Stimulated activated naive CD8-positive, alpha-beta T cell treated with anti-CD3 and anti-CD28 coated beads, Interleukin-15, amount 100 ng/mL, for 72 hours (primary cell): ENCODE measurements at places on chromosomes 4 and X.

GRCh38 chr4:67512501-67512900, 32.8 kb downstream of the CENPC start:
- no peak for DNase-seq

DNA sequence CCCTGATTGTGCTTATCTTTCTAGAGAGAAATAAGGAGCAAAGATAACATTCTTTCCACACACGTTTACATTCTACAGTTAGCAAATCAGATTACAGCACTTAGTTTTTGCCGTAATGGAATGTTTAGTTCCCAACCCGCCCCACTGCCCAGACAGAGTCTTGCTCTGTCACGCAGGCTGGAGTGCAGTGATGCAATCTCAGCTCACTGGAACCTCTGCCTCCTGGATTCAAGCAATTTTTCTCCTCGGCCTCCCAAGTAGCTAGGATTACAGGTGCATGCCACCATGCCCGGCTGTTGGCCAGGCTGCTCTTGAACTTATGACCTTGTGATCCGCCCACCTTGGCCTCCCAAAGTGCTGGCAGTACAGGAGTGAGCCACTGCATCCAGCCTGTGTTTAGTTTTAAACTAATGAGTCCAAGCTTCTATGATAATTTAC, 8.4 kb upstream of the PRPS1 start:
- DNase-seq = no peak

- DNase-seq = no peak
Observed at GRCh38 chrX:118551426-118551825, 55.8 kb downstream of the DOCK11 start.

DNA sequence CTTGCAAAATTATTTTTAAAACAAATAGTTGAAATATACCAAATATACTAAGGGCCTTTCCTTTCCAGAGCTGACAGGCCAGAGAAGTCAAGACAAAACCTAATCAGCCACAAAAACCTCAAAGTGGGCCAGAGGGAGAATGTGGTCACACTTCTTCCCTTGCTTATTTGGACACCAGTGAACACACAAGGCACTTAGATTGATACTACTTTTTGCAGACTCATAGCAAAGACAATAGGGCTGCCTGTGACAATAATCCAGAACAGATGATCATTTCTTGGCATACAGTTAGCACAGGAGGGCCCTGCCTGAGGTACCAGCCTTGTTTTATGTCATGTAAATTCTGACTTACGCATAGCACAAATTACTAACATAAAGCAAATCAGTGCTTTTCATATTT, 215.7 kb upstream of the NEIL3 start:
- no peak for DNase-seq

GRCh38 chr4:94414907-94415306, 36.8 kb upstream of the PDLIM5 start:
- DNase-seq = no peak

DNA sequence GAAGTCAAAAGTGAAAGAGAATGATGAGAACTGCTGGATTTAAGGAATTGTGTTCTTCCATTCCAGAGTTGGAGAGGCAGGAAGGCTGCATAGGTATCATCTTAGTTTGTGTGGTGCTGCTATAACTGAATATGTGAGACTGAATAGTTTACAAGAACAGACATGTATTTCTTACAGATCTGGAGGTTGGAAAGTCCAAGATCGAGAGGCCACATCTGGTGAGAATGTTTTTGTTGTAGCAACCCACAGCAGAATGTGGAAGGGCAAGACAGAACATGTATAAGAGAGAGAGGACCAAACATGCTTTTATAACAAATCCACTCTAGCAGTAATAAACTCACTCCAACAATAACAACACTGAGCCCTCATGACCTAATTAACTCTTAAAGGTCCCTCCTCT, 408.6 kb downstream of the FAM47B start:
- DNase-seq = no peak

- no peak for DNase-seq
Observed at GRCh38 chr4:12270546-12270945, 841.9 kb upstream of the HS3ST1 start.

- DNase-seq = no peak
Observed at GRCh38 chrX:5080791-5081190, 1147.9 kb downstream of the NLGN4X start.

GRCh38 chrX:143536176-143536575, 18.9 kb upstream of the SPANXN3 start:
- DNase-seq = no peak

DNA sequence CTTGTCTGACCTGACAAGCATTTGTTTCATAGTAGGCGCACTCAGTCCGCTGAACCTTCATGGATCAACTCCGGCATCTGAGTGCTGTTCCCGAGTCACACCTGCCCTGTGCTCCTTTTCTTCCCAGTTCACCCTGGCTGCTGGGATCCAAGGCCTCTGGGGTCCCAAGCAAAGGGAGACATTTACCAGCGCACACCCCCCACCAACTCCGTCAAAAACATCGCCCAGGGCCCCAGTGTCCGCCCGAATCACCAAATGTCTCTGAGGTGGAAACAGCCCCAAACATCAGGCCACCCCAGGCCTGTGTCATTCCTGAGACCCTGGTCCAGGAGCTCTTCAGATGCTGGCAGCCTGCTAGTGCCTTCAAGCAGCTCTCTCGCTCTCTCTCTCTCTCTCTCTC, 5.1 kb downstream of the BLOC1S4 start:
- no peak for DNase-seq

- no peak for DNase-seq
Observed at GRCh38 chr4:146329050-146329716, 114.8 kb downstream of the REELD1 start.

- DNase-seq = no peak
Observed at GRCh38 chr4:180727478-180727877, 1515.7 kb upstream of the TENM3 start.

DNA sequence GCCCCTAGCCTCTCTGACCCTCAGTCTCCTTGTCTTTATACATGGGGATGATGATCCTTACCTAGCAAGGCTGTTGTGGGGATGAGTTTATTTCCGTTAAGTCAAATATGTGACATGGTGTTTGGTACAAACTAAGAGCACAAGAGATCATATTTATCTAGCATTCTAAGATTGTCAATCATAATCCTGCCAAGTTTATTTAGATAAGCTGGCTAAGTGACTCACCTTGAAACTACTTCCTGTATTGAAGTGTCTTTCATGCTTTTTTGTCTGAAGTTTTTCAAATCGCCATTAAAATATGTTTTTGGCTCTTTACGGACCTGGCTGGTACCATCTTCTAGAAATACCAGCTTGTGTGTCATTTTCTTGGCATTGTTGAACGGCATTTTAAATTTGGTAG, 30.7 kb downstream of the MAP7D3 start:
- DNase-seq = no peak

DNA sequence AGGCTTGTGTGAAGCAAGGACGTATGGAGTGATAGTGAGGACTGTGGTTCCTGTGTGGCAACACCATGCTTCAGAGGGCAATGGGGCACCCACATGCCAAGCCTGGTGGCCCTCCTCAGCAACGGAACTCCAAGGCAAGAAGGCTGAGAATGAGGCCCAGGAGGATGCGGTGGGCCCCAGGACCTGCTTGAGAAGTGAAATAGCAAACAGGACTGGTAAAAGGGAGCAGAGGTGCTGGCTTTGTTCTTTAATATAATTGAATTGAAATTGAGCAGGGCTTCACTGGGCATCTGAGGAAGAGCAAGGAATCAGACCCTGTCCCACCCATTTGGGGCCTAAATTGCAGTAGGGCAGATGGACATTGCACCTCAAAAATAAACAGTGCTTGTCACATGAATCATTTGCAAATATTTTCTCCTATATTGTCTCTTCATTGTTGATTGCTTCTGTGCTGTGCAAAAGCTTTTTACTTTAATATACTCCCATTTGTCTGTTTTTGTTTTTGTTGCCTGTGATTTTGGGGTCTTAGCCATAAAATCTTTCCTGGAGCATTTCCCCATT, 2.3 kb downstream of the TMEM187 start:
- DNase-seq = no peak

GRCh38 chrX:143664302-143664701, 28.4 kb upstream of the SLITRK4 start:
- no peak for DNase-seq

- DNase-seq = no peak
Observed at GRCh38 chr4:92864096-92864495, 560.3 kb downstream of the GRID2 start.

DNA sequence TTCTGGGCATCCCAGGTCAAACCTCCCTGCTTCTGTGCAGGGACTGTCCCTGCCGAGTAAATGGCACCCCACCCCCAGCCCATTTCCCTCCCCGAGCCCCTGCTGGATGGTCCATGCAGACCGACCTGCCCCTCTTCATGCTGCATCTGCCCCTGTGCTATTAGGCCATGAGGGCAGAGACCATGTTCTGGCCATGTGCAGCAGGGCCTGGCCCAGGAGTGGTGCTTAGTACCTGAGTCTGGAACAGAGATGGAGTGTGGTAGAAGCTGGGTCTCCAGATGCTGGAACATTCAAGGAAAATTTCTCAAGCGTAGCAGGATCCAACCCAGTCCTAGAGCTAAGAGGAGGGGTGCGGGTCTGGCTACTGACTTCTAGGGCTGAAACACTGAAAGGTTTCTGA, 15.3 kb upstream of the UBA1 start:
- DNase-seq = no peak

GRCh38 chrX:13376857-13377549, 57.1 kb upstream of the ATXN3L start:
- DNase-seq = peak; percentile 8

DNA sequence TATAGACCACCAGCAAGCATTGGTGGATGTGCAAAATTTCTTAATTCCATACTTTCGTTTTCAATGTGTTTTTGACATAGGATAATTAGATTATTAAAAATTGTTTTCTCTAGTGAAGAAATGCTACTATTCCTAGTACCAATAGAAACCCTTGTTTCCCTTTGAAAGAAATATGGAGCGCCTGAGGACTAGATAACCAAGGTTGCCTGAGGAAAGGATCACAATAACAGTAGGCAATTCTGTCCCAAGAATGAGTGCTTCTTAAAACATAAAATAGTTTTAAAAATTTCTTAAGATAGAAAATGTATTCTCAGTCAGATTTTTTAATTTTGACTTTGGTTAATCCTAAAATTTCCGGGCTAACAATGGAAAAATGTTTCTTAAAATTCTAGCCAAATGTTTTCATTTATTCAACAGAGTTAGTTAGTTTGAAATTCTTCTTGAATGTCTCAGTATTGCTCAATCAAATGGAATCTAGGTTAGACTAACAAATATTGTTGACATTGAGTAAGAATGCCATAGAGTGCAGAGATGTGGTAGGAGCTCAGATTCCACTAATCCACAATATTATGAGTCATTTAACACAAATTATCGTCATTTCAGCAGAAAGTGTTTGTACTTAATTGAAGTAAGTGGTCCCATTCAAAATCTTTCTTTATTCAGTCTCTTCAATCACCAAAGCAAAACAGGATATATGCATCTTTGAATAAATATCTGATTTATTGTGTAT, 666.0 kb downstream of the GRID2 start:
- DNase-seq = no peak

GRCh38 chr4:86564795-86565194, 29.3 kb upstream of the PTPN13 start:
- no peak for DNase-seq

- DNase-seq = no peak
Observed at GRCh38 chr4:47798165-47798564, 39.7 kb downstream of the CORIN start.

DNA sequence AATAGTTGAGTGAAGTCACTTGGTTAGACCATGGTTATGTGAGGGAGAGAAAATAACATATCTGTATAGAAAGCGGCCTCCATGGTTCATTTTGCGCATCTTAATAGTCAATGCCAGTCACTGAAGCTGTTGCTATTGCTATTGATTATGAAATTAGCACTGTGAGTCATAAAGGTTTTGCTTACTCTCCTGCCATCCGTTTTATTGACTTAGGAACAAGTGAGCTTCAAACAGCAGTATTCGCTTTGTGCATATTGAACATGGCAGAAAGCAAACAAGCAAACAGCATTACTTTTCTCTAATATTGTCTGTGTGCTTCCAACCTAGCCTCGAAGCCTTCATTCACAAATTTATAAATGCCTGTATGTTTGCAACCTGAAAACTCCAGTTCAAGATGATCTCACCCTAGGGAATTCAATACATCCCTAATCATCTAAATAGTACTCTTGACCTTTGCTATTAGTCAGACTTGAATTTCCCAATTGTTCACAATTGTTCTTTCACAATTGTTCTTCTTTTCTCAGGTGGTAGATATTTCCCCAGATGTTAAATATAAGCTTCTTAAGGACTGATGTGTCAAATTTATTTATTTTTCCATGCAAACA, 55.9 kb upstream of the GABRA2 start:
- no peak for DNase-seq

GRCh38 chr4:128766781-128767180, 42.7 kb upstream of the JADE1 start:
- DNase-seq = no peak

DNA sequence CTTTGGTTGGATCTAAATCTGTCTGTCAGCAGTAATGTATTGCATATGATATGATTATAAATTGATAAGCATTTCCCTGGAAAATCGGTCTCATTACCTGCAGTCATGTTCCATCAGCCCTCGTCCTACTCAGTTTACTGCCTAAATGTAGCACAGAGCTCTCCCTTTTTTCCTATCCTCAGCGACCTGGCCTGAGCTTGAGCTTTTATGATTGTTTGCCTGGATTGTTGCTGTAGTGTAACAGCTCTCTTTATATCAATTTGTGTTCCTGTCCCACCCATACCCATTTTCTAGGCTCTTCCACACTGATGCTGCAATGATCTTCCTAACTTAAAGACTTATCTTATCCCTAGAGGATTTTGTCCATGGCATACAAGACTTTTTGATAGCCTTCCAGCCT, 95.7 kb downstream of the FRAS1 start:
- no peak for DNase-seq

DNA sequence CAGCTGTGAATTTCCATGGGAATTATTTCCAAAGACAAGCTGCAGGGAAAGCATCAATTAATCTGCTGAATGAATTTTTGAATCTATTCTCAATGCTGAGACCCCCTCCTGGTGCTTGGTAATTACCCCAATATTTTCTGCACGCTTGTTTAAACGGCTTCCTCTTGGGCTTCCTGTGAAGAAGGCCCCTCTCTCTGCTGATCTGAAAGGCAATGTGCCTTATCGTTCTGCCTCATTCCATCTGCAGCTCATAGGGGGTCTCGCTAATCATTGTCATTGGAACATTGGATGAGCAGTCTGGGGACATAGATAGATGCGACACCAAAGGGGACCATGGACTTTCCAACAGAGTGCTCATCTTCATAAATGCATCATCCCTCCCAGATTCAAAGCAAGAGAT, 851.6 kb downstream of the PDHA2 start:
- no peak for DNase-seq

DNA sequence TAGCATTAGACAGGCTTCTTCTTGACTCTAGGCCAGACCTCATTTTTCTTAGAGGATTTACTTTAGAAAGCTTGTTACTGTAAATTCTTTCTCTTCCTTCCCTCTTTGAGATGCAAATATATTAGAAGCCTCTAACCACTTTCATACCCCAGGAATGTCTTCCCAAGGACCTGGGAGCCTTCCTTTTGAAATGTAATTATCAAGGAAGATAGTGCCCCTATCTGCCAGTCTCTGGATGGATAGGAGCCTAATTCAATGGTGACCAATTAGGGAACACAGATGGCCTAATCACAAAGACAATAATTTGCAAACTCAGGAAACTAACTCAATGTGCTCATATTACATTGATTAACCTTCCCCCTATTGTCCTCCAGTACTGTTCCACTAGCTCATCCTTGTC, 145.6 kb upstream of the DCAF8L1 start:
- DNase-seq = no peak

GRCh38 chr4:1990676-1991075, 18.1 kb downstream of the NELFA start:
- no peak for DNase-seq

- no peak for DNase-seq
Observed at GRCh38 chr4:61070269-61070668, 129.9 kb upstream of the ADGRL3 start.
